Kidney (tissue), 22 donors: ENCODE measurements at places on chromosomes 5 and 9. TPM values are rescaled to one million over a fixed set of nuclear protein-coding genes. Genes with fewer than 3 reads are reported as not detected.

The SYK gene
- 52.2 TPM for total RNA-seq

The HSD17B4 gene
- 202 TPM for total RNA-seq

The DBH gene
- total RNA-seq = not detected

The CCDC192 gene
- total RNA-seq = not detected

The IQGAP2 gene
- total RNA-seq = 23.2 TPM

The MAML1 gene
- total RNA-seq = 26.8 TPM

GRCh38 chr9:132590318-132591182 is 8.1 kb downstream of the BARHL1 start:
- DNase-seq = no peak

DNA sequence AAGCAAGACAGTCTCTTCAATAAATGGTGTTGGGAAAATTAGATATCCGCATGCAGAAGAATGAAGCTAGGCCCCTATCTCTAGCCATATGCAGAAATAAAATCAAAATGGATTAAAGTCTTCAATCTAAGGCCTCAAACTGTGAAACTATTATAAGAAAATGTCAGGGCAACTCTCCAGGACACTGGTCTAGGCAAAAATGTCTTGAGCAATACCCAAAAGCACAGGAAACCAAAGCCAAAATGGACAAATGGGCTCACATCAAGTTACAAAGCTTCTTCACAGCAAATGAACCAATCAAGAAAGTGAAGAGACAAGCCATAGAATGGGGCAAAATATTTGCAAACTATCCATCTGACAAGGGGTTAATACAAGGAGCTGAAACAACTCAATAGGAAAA is 338.8 kb downstream of the NNT start:
- no peak for DNase-seq

- DNase-seq = no peak
These were observed 1033.4 kb downstream of the TLE4 start for GRCh38 chr9:80605129-80605528.

- DNase-seq = no peak
These were observed 14.7 kb upstream of the NINJ1 start for GRCh38 chr9:93148721-93149120.

DNA sequence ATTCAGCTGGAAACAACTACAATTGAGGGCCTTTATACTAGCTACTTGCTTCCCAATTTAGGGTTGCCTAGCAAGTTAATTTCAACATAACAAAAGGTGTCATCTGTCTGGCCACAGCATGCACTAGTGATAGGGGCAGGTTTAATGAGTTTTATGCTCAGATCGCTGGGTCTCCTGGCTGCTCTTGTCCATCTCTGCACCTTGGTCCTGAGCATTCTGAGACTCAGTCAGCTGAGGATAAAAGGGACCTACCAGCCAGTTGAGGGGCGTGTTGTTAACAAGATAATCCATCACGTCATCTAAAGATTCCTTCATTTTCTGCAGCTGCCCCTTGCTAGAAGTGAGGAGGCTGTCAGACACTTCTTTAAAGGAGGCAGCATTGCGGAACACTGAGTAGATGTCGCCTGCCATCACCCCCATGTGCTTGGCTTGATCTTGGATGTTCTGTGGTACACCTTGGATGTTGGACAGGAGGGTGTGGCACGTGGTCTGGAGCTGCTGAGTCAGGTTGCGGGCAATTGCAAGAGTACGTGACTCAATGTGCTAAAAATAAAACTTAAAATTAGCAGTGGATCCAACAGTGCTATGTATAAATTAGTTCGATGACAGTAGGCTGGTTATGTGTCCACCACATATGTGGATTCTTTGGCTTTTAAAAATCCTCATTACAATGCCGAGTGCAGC is 11.0 kb downstream of the PLIN2 start:
- DNase-seq = no peak

GRCh38 chr5:106307265-106307664 is 1363.5 kb downstream of the EFNA5 start:
- DNase-seq = no peak

DNA sequence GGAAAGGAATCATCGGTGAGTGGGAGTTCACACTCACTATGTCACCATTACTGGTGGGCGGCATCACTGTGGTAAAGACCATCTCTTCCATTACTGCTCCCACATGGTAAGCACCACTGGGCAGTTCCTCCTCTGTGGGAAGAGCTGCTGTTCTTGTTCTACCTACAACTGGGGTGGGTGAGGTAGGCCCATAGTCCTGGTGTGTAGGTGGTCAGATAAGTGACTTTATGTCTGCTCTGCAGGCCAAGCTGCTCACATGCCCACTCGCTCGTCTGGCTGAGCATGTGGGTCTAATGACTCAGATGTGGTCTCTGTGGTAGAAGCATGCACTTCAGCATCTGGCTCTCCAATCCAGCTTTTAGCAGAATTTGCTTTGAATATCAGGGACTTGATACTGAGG is 82.9 kb downstream of the TMEM215 start:
- no peak for DNase-seq

GRCh38 chr9:68819065-68819464 is 114.0 kb downstream of the PIP5K1B start:
- no peak for DNase-seq

GRCh38 chr5:159639590-159639989 is 276.7 kb upstream of the ADRA1B start:
- DNase-seq = no peak
